ENCODE measurements at places on chromosomes 3 and 15.

DNA sequence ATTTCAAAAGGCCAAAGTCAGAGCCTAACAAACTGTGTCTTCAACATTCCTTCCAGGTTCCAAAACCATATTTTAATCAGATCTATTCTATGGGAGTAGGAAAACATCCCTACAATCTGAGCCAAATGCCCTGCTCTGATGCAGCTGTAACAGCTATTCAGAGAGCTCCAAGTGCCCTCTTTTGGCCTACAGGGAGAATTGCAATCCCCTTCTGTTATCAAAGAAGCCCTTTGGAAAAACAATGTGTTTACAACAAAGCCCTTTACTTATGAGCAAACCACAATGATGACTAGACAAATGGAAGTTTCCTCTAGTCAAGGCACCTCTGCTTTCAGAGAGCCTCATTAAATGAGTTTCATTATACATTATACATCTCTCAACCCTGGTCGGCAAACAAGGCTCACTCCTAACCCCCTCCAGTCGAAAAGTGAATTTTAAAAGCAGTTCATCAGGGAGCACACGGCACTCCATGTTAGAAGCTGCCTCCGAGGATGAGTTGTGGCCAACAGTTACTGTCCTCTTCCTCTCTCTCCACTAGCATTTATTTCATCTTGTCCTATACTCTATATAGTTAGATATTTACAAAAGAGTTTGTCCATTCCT lies 42.6 kb upstream of the TMCO5A start:
- DNase-seq = peak; percentile 3

DNA sequence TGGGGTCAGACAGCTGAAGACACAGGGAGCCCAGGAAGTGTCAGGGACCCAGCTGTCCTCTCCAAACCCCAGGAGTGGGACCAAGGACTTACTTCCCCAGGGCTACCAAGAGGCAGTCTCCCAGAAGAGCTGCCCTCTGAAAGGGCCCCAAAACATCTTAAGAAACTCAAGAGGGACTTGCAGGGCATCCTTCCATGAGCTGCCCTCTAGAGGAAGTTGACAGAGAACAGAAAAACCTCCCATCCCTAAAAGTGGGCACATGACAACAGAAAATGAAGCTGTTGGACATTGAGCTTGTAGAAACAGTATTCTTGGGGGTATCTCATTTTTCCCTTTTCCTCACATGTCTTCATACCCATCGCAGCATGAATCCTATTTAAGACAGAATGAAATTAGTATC lies 58.9 kb downstream of the MECOM start:
- no peak for DNase-seq

DNA sequence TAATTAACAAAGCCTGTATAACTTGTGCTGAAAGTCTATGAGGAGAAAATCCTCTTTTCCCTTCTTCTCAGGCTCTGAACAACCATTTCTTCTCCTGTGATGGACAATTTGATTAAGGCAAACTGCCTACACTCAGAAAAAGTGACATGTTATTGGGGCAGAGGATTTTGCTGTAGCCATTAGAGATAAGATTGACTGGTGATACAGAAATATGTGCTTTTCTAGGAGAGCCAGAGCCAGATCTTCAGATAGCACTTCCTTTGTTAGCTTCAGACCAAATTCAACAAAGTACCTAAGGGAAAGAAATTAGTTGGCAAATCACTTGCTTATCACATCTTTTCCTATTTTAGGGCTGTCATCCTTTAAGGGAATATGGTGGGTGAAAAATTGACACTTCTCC lies 259.9 kb downstream of the ARPP21 start:
- DNase-seq = no peak

- no peak for DNase-seq
Measured at GRCh38 chr3:23325466-23326065, 122.4 kb downstream of the UBE2E2 start.

GRCh38 chr15:80536716-80537115 lies 132.5 kb downstream of the ARNT2 start:
- no peak for DNase-seq

DNA sequence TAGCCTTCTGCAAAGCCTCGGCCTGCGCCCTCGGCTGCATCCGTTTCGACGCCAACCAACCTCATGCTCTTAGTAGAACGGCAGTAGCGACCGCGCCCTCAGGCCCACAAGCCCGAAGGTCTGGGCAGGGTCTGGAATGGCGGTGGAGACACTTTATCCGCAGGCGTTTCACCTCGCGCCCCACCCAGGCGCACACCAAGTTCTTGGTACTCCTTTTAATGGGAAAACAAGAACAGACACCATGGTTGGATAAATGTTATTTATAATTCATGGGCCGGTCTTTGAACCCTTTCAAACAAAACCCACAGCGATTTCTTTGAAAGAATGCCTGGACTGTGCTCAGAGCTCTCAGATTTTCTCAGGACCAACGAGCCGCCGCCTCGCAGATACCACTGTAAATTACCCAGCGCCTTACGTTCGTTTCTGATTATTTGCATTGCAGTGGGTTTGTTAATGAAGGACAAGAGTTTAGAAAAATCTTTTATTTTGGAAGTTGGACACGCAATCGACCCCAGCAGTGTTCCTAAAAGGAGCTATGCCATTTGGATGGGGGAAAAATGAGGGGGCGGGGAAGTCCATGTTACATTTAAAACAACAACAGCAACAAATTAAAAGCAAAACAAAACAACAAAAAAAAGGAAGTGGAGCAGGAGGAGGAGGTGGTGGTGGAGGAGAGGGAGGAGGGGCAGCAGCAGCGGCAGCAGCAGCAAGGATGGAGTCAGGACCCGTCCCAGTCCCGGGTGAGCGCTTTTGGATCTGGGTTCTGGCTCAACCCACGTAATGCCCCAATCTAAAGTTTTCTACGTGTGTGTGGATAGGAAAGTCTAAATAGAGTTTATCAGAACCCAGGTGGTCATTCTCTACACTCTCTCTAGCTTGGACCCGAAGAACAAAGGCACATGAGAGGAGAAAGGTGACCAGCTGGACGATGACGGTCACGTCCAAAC lies 993 bp upstream of the ISL2 start:
- DNase-seq = no peak

- no peak for DNase-seq
Measured at GRCh38 chr3:86867982-86868381, 123.0 kb downstream of the VGLL3 start.

DNA sequence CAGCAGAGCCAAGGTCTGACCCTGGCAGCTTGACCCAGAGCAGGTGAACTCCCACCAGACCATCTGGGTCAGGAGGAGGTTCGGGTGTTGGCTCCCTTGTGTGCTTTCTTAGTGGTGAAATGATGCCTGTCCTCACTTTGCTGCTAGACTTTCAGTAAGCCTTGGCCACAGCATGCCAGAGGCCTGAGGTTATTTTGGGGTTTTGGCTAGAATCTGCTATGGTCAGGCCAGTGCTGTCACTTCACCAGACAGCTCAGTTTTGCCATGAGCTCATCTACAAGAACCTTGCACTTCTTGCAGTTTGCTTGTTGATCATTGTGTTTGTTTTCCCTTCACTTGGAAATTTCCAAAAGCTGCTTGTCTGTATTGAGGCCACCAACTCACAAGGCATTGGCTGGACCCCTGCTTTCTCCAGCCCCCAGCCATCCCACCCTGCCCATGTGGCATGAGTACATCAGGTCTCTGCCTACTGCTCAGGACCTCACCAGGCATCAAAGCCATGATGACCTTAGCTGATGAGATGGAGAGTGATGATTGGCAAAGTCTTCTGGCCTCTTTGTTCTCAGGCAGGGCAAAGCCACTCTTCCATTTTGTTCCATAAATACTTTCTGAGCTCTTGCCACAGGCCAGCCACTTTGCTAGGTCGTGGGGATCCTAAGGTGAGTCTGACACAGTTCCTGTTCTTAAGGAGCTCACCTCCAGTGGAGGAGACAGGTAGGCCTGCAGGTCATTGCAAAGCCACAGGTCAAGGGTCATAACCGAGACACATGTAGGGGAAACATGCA lies 122.6 kb downstream of the ARNT2 start:
- no peak for DNase-seq

- no peak for DNase-seq
Measured at GRCh38 chr15:29208352-29208751, 61.3 kb downstream of the NSMCE3 start.

- DNase-seq = no peak
Measured at GRCh38 chr3:186060222-186060621, 48.7 kb downstream of the ETV5 start.

DNA sequence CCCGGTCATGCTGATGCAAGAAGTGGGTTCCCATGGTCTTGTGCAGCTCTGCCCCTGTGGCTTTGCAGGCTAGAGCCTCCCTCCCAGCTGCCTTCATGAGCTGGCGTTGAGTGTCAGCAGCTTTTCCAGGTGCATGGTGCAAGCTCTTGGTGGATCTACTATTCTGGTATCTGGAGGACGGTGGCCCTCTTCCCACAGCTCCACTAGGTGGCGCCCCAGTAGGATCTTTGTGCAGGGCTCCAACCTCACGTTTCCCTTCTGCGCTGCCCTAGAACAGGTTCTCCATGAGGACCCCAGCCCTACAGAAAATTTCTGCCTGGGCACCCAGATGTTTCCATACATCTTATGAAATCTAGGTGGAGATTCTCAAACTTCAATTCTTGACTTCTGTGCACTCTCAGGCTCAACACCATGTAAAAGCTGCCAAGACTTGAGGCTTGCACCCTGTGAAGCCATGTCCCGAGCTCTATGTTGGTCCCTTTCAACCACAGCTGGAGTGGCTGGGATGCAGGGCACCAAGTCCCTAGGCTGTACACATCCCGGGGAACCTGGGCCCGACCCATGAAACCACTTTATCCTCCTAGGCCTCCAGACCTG lies 238.4 kb upstream of the MDFIC2 start:
- no peak for DNase-seq

DNA sequence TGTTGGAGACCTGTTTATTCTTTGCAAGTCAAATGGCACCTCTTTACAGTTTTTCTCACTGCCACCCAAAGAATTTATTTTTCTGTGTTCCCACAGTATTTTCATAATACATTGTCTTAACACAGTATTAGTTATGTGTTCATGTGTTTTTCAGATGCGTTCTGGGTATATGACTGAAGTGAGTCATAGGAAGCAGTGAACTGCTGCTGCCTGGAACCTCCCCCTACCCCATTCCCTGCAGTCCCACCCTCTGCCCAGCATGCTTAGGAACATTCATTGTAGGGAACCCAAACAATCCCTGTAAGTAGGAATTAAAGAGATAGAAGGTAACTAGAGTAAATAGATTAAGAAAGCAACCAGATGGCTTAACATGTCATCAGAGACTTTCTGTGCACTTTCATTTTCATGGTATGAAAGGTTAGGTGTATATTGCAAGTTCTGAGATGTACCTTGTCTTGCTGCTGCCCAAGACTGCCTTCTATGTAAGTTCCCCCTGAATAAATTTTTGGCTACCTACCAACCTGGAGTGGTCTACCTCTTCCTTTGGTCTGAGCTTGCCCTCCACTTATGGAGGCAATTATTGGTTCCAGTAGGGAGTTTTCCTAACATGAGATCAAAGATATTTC lies 21.9 kb upstream of the SQOR start:
- DNase-seq = no peak

- DNase-seq = no peak
Measured at GRCh38 chr15:49888323-49888693, 230.7 kb downstream of the ATP8B4 start.

- DNase-seq = no peak
Measured at GRCh38 chr3:183142199-183142598, 20.3 kb downstream of the LAMP3 start.

- DNase-seq = no peak
Measured at GRCh38 chr3:177824190-177824786, 627.0 kb upstream of the TBL1XR1 start.

GRCh38 chr3:107985496-107985895 lies 105.3 kb downstream of the CD47 start:
- DNase-seq = no peak

GRCh38 chr15:41965441-41966413 lies 6.6 kb downstream of the EHD4 start:
- DNase-seq = no peak

DNA sequence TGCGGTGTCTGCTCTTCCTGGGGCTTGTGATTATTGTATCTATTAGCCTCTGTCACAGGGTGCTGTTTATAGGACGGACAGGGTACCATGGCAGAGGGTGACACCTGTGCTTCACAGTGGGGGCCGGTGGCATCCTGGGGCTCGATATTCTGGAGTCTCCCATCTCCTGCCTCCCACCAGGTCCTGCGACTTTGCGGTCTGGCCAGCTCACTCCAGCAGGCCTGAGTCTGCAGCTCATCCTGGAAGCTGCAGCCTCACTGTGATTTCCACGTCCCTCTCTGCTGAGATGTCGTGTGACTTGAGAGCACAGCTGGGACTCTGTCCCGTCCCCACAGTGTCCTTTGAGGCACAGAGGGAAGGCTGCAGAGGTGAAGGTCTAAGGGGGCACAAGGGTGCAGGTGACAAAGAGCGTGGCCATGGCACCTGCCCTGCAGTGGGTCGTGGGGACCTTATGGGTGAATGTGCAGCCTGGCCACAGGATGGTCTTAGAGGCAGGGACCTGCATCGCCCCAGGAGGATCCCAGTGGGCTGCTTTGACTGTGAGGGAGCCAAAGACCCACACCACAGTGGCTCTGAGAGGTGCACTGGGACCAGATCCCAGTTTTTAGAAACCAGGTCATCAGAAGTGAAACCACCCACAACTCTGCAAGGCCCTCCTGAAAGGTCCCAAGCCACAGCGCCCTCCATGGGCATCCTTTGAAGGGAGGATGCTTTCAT lies 172.8 kb downstream of the KLF13 start:
- DNase-seq = no peak

DNA sequence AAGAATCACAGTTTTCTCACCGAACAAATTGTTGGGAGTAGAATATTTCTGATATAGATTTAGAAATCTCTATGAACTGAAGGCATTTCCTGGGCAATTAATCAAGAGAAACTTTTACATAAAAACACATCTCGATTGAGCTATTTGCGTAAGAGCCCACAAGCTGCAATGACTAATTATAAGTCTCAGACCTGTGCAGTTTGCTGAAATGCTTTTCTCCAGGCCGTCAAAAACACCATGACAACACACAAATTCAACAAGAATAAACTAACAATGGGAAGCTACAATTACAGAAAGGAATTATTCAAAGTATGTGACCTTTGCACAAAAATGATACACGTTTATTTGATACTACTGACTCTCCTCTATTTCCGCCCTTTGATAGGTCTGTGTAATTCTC lies 481.2 kb upstream of the WNT5A start:
- no peak for DNase-seq

DNA sequence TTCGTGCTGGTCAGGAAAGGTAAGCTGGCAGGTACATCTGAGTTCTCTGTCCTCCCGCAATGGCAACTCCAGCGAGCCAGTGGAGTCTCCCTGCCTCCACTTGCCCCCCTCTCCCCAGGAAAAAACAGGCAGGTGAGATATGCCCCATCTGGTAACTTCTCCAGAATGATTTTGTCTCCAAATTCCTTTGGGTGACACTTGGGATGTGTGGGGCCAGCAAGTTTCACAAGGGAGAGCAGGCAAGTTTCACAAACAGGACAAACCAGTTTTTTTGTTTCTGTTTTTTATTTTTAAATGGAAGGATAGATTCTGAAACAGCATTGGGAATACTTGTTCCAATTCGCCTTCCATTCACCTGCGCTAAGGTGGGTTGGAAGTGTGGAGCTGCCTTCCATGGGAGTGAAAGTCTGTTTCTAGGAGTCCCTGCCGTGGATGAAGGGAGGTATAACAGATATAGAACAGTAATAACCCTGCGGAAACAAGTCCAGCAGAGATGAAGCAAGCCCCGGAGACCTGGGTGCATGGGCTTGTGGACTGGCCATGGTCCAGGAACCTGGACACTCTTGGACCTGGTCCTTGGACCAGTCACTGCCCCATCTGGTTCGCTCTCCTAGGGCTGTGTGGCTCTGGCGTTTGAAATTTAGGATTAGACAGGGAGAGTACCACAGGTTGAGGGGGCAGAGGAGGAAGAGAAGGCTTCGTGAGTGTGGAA lies 22.9 kb upstream of the KIF23 start:
- no peak for DNase-seq
